Stromal cell of bone marrow (primary cell): ENCODE measurements at places on chromosomes 5 and 9.

- peak; percentile 63 for DNase-seq
Measured at GRCh38 chr5:122515709-122516431, 203.8 kb downstream of the SNCAIP start.

DNA sequence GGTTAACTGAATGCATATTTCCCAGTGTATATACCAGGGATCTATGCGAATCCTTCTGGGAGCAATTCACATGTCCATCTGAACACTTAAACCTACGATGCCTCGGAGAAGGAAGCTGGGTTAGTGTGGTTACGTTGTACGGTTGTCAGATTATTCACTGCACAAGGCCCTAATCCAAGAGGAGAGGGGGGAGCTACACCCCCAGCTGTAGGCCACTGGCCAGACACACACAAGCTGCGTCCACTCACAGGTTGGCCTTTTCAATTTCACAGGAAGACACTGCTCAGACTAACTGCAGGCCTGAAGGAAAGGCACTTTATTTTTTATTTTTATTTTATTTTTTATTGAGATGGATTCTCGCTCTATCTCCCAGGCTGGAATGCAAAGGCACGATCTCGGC lies 184.5 kb upstream of the GNA14 start:
- DNase-seq, result no peak

DNA sequence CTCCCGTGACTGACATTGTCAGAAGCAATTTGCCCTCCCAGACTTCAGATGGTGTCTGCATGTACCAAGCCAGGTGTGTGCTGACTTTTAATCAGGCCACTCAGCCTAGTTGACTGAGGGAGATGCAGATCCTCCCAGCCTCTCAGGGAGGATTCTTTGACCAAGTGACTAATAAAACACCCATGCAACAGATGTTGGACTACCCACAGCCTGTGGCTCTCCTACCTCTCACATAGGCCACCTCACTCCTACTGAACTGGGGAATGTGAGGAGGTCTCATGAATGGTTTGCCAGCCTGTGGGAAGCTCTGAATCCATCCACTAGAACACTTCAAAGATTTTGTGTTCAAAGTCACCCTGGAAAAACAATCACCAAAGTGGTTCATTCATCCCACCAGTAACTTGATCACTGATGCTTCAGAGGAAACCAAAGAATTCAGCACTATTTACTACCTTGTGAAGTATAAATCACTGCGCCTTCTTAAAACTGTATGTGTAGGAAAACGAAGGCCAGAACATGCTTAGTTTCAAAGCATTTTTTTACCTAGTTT lies 80.1 kb downstream of the ESM1 start:
- no peak for DNase-seq

DNA sequence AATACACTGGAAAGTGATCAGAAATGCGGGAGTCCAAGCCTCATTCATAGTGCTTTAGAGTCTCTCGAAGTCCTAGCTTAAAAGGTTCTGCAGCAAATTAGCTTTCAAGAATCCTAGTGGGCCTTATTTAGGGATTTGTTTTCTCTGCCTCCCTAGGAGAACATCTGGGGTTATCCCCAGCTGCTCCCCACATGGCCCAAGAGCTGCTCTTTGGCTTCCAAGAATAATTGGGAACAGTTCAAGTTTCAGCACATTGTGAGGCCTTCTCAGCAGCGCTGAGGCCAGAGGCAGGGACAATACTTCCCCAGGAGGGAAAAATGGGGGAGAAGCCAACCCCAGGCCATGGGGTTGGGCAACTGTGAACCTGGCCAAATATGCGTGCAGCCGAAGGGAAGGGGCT lies 108.7 kb downstream of the LIFR start:
- no peak for DNase-seq

- no peak for DNase-seq
Measured at GRCh38 chr9:94741866-94742265, 15.4 kb downstream of the AOPEP start.

GRCh38 chr9:74887981-74888370 lies 255 bp upstream of the TRPM6 start:
- DNase-seq, result no peak

GRCh38 chr5:117201001-117201400 lies 626.4 kb upstream of the SEMA6A start:
- no peak for DNase-seq

GRCh38 chr5:171924493-171925122 lies 81.8 kb downstream of the FBXW11 start:
- DNase-seq, result no peak

GRCh38 chr5:140311011-140311467 lies 8.1 kb upstream of the PFDN1 start:
- peak; percentile 84 for DNase-seq

DNA sequence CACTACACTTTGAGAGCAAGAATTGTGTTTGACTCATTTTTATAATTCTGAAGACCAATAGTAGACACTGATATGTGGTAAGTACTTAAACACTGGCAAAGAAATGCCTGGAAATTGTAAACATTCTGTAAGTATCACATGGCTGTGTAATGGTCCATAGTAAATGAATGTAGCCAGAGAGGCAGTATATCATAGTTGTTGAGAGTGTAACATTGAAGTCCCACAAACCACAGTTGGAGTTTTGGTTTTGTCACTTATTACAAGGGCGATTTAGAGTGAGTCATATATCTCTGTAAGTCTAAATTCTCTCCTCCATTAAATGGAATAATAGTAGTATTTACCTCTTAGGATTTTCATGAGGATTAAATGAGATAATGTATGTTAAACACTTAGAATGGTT lies 181.1 kb upstream of the MEF2C start:
- no peak for DNase-seq

GRCh38 chr5:177429248-177430040 lies 3.0 kb downstream of the GRK6 start:
- DNase-seq, result no peak

DNA sequence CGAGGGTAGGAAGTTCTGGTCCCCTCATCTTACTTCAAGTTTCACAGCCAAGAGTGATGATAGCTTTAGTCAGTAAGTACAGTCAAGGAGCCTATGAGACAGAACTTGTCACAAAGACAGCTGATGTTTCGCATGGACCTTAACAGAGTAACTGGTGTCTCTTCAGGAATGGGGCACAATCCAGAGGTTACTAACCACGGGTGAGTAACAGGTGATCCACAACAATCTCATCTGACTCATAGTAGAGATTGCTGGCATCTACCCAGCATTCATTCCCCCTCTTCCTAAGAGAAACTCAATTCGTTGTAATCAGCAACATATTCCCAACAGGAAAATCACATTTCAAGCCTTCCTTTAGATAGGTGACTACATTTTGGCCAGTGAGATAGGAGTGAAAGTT lies 126.7 kb downstream of the SNX18 start:
- no peak for DNase-seq

- DNase-seq, result no peak
Measured at GRCh38 chr5:167793700-167794099, 497.7 kb upstream of the WWC1 start.

DNA sequence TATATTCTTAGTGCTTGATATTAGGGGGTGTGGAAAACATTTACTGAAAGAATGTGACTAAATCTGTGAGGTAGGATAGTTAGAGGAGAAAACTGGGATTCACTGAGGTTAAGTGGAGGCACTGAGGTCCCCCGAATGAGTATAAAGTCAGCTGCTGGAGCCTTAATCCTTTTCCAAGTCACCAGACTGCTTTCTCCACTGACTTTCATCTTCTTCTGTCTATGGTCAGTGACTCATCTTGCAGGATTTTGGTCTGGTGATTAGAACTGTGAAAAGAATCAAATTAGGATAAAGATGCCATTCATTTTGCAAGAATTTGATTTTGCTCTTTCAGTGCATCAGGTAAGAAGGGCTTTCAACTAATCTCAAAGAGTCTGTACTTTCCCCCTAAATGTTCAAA lies 89.3 kb upstream of the ALDH1A1 start:
- DNase-seq, result no peak
